ENCODE measurements at places on chromosomes 7 and 10.

- DNase-seq, result no peak
Observed at GRCh38 chr10:44186150-44186549, 198.7 kb downstream of the CXCL12 start.

GRCh38 chr7:104480529-104480928 lies 152.1 kb downstream of the LHFPL3 start:
- DNase-seq, result no peak

DNA sequence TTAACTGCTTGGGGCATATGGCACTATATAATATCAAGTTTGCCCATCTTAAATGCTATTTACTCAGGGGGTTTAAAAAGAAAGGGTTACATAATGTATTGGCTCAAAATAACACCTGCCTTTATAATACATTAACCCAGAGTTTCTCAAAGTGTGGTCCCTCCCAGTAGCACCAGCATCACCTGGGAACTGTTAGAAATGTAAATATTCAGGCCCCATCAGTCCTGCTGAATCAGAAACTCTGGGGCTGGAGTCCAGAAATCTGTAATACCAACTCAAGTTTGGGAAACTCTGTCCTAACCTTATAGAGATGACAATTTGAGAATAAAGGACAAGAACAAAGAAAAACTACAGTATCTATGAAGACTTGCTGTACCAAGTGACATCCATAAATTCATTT lies 270.7 kb downstream of the PARD3 start:
- DNase-seq, result no peak

DNA sequence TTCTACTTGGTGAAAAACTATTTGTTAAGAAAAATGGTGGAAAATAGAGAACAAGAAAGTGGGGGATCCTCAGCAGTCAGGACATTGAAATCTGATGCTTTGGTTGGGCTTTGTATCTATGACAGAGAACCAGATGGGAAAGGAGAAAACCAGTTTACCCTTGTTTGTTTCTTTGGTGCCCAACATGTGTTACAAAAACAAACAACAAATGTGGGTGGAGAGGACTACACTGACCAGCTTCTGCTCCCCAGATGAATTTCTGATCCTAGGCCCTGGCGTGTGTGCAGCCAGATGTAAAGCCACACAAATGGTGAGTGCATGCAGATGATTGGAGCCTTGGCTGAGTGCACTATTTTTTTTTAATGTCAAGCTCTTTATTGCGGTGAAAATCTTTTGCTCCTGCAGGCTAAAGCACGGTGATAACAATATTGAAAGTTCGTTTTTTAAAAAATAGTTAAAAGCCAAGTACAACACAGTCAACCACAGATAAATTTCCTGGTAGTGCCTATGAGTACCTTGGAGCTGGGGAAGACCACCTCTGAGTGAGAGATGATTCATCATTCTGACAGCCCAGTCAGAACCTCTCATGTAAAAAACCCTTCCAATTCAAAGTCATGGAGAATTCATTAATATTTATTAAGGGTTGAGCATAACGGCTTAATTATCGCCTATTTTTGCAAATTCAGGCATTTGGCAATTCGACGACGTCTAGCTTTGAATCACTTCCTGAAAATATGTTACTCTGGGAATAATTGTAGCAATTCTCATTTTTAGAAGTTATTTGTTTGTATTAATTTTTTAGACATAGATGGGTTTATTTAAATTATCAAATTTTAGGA lies 163.7 kb downstream of the AGMO start:
- DNase-seq, result no peak

DNA sequence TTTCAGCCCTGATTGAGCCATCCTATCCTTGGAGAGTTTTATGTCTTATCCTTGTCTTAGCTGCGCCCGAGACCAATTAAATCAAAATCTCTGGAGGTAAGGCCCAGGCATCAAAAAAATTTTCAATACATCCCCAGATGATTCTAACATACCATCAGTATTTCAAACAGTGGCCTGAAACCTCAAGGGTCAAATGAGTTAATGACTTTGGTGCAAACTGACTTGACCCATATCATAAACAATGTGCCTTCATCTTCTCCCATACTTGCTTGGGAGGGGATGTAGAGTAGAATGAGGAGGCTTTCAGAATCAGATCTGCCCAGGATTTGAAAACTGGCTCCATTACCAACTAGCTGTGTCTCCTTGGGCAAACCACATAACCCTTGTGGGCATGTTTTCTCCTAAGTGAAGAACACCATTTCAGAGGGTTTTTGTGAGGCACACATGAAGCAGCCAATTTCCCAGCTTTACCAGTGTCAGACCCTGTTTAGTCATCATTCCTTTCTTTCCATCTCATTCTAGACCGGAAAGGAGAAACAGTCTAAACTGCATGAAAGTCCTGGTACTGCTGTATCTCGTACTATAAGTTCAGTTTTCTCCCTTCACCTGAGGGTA lies 35.7 kb upstream of the ATXN7L1 start:
- no peak for DNase-seq

GRCh38 chr7:90262438-90262837 lies 17.5 kb downstream of the CFAP69 start:
- DNase-seq, result no peak

DNA sequence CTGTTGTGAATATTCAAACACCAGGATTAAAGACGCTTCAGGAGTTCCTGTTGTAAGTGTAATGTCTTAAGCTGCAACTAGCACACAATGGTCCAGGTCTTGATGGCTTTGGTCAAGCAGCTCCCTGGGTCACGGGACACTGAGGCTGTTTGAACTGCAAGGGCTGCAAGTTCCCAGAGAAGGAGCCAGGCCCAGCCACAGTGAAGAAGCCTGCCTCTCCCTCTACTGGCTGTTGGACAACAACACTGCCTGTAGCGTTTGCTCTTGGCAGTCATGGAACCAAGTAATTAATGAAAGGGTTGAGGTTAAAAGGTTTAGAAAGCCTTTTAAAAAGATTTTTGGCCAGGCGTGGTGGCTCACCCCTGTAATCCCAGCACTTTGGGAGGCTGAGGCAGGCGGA lies 31.9 kb upstream of the GUSB start:
- peak; percentile 18 for DNase-seq

- DNase-seq, result no peak
Observed at GRCh38 chr10:133274751-133275683, 1.7 kb downstream of the ADAM8 start.

- no peak for DNase-seq
Observed at GRCh38 chr10:77247031-77247990, 390.3 kb downstream of the KCNMA1 start.

DNA sequence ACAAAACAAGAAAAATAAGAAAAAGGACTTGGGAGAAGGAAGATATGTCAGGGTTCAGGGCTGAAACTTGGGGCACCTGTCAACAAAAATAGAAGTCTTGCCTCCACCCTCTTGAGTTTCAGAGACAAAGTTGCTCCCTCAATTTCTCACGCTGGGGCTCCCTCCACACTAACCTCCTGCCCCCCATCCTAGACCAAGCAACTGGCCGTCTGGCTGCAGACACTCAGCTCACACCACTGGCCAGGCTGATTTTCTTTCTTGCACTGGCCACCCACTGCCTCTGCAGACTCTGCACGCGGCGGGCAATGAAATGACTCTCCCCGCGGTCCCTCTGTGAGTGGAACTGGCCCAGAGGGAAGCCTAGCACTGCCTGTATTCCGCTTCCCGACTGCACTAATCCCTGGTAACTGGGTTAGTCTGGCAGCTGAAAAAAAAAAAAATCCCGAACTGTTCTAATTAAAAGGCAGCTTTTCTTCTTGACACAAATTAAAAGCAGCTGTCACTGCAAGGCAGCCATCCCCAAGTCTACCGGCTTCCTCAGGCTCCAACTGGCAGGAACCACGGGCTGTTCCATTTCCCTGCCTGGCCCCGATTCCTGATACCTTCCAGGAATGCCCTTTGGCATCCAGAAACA lies 83.5 kb downstream of the SPDYE5 start:
- DNase-seq, result no peak

Measured in globus pallidus (tissue), 1 donor.